Activated CD8-positive, alpha-beta memory T cell treated with anti-CD3 and anti-CD28 coated beads, Interleukin-2, amount 10 ng/mL, durations not matched to agents 7 days and 5 days (primary cell): ENCODE measurements at places on chromosomes 3 and 15. TPM values are rescaled to one million over a fixed set of nuclear protein-coding genes. Genes with fewer than 3 reads are reported as not detected.

DNA sequence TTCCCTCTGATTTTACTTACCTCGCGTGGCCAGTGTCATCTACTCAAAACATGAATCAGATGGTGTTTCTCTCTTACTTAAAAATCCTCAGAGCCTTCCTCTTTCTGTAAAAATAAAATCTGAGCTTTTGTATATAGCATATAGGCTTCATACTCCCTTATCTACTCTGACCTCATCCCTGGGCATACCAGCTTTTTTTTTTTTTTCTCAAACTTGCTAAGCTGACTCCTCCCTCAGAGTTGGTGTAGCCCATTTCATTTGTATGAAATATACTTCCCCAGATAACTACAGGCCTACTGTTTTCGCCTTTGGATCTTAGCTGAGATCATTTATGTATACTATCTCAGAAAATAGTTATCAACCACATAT lies 648.9 kb upstream of the ALCAM start:
- DNase-seq, result no peak

GRCh38 chr3:80767604-80768003 lies 993.8 kb downstream of the GBE1 start:
- no peak for DNase-seq

GRCh38 chr3:39907981-39908380 lies 98.6 kb downstream of the MYRIP start:
- DNase-seq, result no peak

GRCh38 chr3:7489417-7489816 lies 628.5 kb downstream of the GRM7 start:
- DNase-seq, result no peak

Gene BFSP2
- total RNA-seq, result 2.1 TPM
